ENCODE measurements at places on chromosomes 3 and 15.

GRCh38 chr15:45548753-45549520 lies 26.4 kb upstream of the SLC30A4 start:
- H3K4me1 ChIP-seq: no peaks in the 10 kb centered on the region
- H3K27me3 ChIP-seq: peaks cover 47% of the 10 kb centered on the region
- no peak overlapping the region for H3K27ac ChIP-seq
- H3K36me3 ChIP-seq: peaks cover 3% of the 10 kb centered on the region
- no peak overlapping the region for H3K4me3 ChIP-seq

- peaks cover 2% of the 10 kb centered on the region for H3K36me3 ChIP-seq
- no peak for DNase-seq
- peaks cover 7% of the 10 kb centered on the region for H3K4me1 ChIP-seq
- H3K4me3 ChIP-seq: no peak overlapping the region
- H3K27ac ChIP-seq: no peak overlapping the region
- H3K27me3 ChIP-seq: peaks cover 6% of the 10 kb centered on the region
Observed at GRCh38 chr3:72655723-72656122, 192.5 kb downstream of the SHQ1 start.

DNA sequence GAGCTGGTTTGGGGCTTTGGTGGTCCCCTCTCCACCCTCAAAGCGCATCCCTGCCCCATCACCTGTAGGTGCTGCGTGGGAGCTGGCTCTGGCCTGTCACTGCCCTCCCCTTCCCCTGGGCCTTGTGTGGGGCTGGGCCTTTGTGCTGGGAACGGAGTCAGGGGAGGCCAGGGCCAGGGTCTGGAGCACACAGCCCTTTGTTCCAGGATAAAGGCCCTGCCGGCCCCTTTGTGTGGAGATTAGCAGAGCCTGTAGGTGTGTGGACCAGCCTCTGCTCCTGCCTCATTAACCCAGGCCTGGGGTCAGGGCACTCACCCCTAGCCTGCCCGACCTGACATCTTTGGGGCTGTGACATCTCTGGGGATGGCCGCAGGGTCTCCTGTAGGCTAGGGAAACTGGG lies 8.9 kb downstream of the EPHB3 start:
- DNase-seq: no peak
- H3K27me3 ChIP-seq: peaks cover 35% of the 10 kb centered on the region
- peaks cover 15% of the 10 kb centered on the region for H3K4me1 ChIP-seq
- H3K27ac ChIP-seq: no peak overlapping the region

DNA sequence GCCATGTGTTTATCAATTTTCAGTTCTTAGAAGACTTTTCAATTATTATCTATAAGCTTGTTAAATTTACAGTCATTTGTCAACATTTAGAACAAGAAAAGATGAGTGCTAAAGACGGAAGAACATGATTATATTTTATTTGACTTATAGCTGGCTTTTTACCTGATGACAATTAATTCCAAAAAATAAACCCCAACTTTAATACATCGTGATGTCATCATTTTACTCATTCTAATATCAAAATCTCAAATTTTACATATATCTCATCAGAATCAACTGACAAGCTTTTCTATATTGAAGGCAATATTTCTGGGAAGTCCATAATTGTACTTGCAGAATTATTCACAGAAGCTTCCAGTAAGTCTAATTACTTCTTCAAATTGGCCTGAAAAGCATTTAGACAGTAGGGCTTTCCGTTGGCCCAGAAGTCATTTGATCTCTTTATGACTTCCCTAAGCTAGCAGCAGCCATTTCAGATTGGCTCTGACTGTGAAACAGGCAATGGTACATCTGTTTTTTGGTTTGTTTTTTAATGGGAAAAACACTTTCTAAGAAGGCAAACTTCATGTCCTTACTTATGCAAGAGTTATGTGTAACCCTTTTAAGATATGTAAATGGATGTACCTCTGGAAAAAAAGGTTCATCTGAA lies 234.7 kb upstream of the PLSCR5 start:
- H3K4me1 ChIP-seq: no peaks in the 10 kb centered on the region
- H3K36me3 ChIP-seq: no peaks in the 10 kb centered on the region
- no peak for DNase-seq
- no peaks in the 10 kb centered on the region for H3K27me3 ChIP-seq
- H3K27ac ChIP-seq: no peak overlapping the region

- H3K27me3 ChIP-seq: no peaks in the 10 kb centered on the region
- peak overlapping the region; percentile 94 for H3K4me3 ChIP-seq
- H3K27ac ChIP-seq: peak overlapping the region; percentile 94
- H3K36me3 ChIP-seq: no peaks in the 10 kb centered on the region
Observed at GRCh38 chr3:146544929-146545528, 622 bp upstream of the PLSCR1 start.

GRCh38 chr15:83783227-83783626 lies 129.3 kb downstream of the ADAMTSL3 start:
- H3K4me3 ChIP-seq: no peak overlapping the region
- no peak overlapping the region for H3K27ac ChIP-seq
- no peak for DNase-seq
- H3K4me1 ChIP-seq: no peaks in the 10 kb centered on the region
- peaks cover under 1% of the 10 kb centered on the region for H3K27me3 ChIP-seq

DNA sequence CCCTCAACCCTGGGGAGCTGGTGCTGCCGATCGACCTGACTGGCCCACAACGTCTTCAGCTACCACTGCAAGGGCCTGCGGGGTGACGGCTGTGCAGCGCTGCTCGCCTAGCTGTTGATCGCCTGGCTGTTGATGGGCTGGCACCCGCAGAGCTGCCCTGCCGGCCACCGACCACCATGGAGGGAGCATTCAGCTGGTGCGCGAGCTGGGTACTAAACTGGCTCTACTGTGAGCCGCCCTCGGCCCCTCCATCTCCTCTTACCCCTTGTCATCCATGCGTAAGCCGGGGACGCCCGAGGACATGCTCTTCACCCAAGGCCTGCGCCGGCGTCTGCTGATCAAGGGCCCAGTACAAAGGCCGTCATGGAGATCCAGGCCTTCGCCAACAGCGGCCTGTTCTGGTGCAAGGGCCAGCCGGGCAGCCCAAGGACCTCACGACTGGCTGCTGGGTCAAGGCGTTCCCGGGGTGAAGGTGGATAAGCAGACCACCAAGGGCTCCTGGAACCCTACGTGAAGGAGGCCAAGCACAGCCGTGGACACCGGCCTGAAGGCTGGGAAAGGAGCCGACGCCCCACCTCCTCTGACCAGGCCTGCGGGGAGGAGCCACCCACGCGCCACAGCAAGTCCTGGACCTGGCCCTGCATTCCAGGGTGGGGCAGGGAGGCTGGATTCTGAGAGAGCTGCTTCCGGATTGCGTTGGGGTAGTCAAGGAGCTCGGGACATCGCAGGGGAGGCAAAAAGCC lies 46.9 kb downstream of the SFMBT1 start:
- H3K27ac ChIP-seq: no peak overlapping the region
- H3K36me3 ChIP-seq: peaks cover 2% of the 10 kb centered on the region
- peaks cover 12% of the 10 kb centered on the region for H3K4me1 ChIP-seq
- H3K4me3 ChIP-seq: no peak overlapping the region
- H3K27me3 ChIP-seq: no peaks in the 10 kb centered on the region

DNA sequence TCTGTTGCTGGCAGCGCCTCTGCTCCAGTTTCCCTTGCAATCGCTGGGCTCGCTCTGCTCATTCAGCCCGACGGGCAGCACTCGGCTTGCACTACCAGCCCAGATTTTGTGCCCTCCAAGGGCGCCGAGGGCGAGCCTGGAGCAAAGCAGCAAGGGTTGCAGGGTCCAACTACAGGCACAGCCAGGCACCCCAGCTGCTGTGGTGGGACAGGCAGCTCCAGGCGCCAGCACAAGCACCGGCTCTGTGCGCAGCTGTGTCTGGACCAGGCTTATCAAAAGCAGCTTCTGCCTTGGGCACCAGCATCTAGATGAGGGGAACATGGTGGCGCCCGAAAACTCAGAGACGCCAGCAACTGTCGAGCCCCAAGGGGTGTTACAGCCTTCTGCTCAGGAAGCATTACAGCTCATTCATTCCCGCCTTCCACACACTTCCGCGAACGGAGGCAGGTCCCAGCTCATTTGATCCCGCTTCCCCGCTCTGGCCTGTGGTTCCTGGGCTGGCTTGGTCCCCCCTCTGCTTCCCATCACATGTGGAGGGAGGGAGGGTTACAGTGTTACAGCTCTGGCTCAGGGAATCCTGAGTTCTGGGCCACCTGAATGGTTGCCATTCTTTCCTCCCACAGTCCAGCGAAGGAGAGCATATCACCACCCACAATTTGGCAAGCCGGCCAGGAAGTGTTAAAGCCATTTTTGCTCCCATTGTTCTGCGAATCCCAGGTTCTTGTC lies 409.9 kb upstream of the ALCAM start:
- no peak for DNase-seq
- no peaks in the 10 kb centered on the region for H3K36me3 ChIP-seq
- no peak overlapping the region for H3K27ac ChIP-seq

GRCh38 chr3:29649815-29650547 lies 369.1 kb downstream of the RBMS3 start:
- H3K4me1 ChIP-seq: no peaks in the 10 kb centered on the region
- H3K27me3 ChIP-seq: no peaks in the 10 kb centered on the region
- DNase-seq: no peak
- H3K4me3 ChIP-seq: no peak overlapping the region

DNA sequence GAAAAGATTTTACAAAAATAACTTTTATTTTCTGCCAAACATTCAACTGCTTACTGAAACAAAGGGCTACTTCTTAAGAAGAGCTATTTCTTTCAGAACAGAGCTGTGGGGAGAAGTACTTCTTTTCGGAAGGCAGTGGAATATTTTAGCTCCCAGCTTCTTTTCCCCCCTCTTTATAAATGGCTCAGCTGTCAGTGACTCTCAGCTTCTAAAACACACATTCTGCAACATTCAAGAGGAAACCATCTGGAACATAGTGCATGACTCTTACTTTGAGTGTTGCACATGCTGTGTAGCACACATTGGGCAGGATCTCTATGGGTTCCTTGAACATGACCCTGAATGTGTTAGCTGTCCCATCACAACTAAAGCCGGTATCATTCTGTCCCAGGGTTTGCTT lies 7.0 kb upstream of the C15orf40 start:
- H3K4me3 ChIP-seq: no peak overlapping the region
- no peak overlapping the region for H3K27ac ChIP-seq
- H3K4me1 ChIP-seq: peaks cover 8% of the 10 kb centered on the region
- no peaks in the 10 kb centered on the region for H3K36me3 ChIP-seq
- H3K27me3 ChIP-seq: no peaks in the 10 kb centered on the region

DNA sequence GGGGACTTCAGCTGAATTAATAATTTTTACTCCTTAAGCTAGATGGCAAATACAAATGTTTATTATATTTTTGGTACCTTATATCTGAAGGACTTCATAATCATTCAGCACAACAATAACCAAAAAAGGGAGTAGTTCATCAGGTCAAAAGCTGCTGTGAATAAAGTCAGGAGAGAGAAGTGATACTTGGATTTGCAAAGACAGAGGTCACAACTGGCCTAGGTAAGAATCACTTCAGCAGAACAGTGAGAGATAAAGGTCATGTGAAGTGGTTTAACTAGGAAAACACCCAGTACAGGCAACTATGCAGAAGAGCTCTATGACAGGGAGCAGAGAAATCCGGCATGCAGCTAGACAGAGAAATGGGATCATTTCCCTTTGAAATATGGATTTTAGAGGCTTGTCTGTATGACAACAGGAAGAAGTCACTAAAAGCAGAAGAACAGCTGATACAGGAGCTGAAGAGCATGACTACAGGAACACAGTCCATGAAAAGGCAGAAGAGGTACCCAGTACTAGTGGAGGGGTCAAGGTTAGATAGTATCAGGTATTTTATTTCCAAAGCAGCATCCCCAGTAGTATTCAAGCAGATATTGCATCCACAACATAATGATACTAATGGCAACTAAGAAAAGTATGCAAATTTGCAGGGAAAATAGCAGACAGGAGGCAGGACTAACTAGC lies 25.7 kb downstream of the ZMAT3 start:
- no peaks in the 10 kb centered on the region for H3K27me3 ChIP-seq
- DNase-seq: no peak
- no peak overlapping the region for H3K27ac ChIP-seq
- H3K4me3 ChIP-seq: no peak overlapping the region
- H3K36me3 ChIP-seq: peaks cover 11% of the 10 kb centered on the region

DNA sequence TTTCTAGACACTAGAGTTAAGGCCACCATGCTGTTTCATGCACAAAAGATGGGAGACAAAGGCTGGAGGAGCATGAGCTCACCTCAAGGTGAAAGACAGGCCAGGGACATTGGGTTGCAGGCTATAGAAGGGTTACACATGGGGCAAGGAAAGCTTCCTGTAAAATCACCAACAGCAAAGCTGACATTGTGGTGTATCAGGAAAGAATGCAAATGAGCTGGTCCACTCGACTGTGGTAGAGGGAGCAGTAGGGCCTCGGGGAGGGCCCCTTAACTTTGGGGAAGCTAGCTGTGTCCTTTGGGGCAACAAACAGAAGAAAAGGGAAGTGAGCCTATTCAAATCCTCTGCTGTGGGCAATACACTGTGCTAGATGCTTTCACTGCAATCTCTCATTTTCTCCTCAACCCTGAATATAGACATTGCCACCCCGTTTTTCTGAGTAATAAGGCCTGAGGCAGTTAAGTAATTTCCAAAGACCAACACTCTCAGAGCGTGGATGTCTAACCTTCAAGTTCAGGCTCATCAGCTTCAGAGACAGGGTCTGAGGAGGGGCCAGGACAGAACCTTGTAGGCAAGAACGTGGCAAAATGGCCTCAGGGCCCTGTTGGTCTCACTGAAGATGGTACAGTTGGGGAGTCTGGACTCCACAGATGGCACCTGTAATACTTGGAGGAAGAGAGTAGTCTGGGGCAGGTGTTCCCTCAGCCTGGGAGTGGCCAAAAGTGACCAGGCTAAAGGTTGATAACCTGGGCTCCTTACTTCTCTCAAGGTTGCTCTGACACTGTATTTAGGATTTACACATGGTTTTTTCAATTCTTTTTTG lies 24.1 kb downstream of the CX3CR1 start:
- H3K27ac ChIP-seq: peak overlapping the region; percentile 3
- no peak overlapping the region for H3K4me3 ChIP-seq
- peaks cover 34% of the 10 kb centered on the region for H3K4me1 ChIP-seq
- H3K27me3 ChIP-seq: peaks cover 37% of the 10 kb centered on the region

DNA sequence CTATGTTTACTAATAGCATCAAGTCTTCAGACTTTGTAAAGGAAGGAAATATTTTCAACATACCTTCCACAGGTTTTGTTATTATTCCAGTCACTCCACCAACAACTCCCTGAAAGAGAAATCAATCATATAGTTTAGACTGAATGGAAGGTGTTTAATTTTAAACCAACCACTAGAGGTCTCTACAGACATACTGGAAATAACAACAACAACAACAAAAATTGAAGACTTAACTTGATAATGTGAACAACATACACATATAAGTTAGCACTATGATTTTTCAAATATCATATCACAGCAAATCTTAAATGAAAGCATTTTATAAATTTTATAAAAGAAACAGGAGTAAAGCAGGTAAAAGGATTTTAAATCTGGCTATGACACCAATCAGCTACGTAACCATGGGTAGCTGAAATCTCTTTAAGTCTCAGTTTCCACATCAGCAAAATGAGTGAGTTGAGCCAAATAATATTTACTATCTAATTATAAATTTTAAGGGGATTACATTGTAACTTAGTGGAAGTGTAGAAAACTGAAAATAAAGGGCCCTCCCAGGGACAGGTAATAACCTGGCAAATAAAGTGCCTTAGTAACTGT lies 188.2 kb downstream of the VPS13C start:
- peaks cover 7% of the 10 kb centered on the region for H3K4me1 ChIP-seq
- no peak for DNase-seq
- no peak overlapping the region for H3K4me3 ChIP-seq
- no peaks in the 10 kb centered on the region for H3K27me3 ChIP-seq
- H3K36me3 ChIP-seq: peaks cover 5% of the 10 kb centered on the region

- no peak for DNase-seq
- no peaks in the 10 kb centered on the region for H3K36me3 ChIP-seq
- no peak overlapping the region for H3K27ac ChIP-seq
- peaks cover 2% of the 10 kb centered on the region for H3K4me1 ChIP-seq
- H3K27me3 ChIP-seq: no peaks in the 10 kb centered on the region
Observed at GRCh38 chr3:152071924-152072323, 196.8 kb upstream of the MBNL1 start.

GRCh38 chr3:13045904-13046568 lies 27.2 kb downstream of the IQSEC1 start:
- H3K4me1 ChIP-seq: peaks cover 8% of the 10 kb centered on the region
- H3K36me3 ChIP-seq: no peaks in the 10 kb centered on the region

Data from T-helper 17 cell (primary cell).